ENCODE measurements at places on chromosomes 5 and 9.

DNA sequence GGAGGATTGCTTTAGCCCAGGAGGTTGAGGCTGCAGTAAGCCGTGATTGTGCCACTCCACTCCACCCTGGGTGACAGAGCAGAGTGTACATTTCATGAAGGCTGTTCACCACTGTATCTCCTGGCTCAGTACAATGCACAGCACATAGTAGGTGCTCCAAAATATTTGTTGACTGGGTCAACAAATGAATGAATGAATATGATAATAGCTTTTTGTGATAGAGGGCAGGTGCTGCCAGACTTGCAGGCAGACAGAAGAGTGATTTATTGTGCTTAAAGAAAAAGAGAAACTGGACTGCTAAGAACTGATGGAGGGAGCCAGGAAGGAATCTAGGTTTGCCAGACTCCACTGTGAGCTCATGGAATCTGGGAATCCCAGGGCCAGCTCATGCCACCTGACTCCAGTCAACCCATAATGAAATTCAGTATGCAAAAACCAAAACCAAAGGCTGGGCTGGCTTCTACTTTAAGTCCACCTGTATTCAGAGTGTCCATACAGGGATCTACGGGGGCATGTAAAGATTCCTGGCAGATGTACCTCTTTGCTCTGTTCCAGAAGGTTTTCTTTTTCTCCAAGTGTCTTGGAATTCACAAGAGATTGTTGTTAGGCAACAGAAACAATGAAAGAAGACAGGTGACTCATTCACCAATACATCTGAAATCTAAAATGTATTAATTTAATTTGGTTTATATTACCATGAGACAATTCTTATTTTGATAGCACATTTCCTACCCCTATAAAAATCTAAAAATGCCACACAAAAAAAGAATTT, 15.5 kb upstream of the CTNNA1 start:
- DNase-seq = no peak

- no peak for DNase-seq
Measured at GRCh38 chr5:118711727-118712126, 276.6 kb downstream of the DTWD2 start.

DNA sequence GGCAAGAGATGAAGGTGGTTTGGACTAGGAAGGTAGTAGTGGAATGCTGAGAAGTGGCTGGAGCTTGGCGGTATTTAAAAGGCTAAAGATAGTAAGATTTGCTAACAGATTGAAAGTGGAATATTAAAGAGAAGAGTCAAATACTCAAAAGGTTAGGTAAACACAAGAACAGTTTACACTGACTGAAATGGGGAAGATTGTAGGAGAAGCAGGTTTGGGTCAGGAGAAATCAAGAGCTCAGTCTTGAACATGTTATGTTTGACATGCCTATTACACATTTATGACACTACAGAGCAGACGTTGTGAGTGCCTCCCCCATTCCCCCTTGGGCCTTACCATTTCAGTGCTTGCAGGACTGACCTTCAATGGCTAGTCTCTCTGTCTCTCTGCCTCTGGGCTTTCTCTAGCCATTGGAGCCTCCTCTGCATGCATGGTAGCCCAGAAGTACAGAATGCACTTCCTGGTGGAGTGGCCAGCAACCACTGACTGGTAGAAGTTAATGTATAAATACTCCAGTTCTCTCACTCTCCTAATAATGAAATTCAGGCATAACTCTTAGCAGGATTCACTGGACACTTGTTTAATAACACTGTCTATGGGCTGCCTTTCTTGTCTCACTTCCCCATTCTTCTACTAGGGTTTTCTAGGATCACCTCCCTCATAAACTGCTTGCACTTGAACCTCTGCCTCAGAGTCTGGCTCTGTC, 56.8 kb downstream of the HMGCS1 start:
- DNase-seq = no peak

- DNase-seq = no peak
Measured at GRCh38 chr5:59756373-59757035, 137.0 kb downstream of the PDE4D start.

DNA sequence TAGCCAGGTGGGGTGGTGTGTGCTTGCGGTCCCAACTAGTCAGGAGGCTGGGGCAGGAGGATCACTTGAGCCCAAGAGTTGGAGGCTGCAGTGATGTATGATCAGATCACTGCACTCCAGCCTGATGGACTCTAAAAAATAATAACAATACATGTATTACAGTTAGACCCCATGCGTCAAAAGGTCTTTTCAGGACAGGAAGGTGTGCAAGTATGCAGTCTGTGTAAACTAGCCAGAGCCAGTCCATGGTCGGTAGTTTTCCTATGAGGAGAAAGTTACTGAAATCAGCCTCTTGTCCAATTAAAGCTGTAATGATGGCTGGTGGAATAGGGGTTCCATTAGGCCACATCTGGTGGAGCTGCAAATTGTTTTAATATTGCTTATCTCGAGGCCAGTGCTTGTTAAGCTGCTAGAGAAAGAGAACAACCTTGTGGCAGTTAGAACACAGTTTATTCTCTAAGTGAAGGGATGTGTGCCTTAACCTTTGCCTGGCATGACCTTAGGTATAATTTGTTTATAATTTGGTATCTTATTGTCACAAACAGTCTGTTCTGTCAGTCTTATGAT, 1.5 kb upstream of the STOM start:
- DNase-seq = no peak

DNA sequence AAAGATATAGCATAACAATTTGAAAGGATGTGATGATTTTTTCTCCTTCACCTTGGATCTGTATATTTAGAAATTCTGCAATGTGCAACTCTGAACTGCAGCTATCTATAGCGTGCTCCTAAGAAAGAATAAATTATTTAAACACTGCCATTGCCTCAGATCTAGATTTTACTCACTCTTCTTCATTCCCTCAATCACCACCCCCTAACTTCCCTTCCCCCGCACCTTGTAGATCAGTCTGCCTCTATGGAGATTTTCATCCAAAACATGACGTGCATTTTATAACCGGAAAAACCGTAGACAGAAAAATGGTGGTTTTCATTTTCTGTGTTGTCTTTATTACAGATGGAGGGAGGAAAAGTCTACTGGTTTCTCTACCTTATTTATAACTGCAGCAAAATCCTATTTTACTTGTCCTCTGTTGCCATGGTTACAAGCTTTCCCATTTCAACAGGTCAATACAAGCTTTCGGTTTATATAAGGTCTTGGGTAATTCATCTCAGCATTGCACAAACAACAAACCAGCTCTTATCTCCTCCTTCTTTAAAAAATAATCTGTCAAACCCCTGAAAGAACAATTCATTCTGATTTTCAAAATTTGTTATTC, 480.0 kb downstream of the TAF11L14 start:
- DNase-seq = no peak
